ENCODE measurements at places on chromosomes 1 and 21. TPM values are rescaled to one million over a fixed set of nuclear protein-coding genes. Genes with fewer than 3 reads are reported as not detected.
A peak's percentile ranks its signal among the peaks of the same experiment; 100 is the strongest.

SLAMF9 gene
- total RNA-seq = not detected

RGS5 gene
- total RNA-seq = 1.9 TPM

DNA sequence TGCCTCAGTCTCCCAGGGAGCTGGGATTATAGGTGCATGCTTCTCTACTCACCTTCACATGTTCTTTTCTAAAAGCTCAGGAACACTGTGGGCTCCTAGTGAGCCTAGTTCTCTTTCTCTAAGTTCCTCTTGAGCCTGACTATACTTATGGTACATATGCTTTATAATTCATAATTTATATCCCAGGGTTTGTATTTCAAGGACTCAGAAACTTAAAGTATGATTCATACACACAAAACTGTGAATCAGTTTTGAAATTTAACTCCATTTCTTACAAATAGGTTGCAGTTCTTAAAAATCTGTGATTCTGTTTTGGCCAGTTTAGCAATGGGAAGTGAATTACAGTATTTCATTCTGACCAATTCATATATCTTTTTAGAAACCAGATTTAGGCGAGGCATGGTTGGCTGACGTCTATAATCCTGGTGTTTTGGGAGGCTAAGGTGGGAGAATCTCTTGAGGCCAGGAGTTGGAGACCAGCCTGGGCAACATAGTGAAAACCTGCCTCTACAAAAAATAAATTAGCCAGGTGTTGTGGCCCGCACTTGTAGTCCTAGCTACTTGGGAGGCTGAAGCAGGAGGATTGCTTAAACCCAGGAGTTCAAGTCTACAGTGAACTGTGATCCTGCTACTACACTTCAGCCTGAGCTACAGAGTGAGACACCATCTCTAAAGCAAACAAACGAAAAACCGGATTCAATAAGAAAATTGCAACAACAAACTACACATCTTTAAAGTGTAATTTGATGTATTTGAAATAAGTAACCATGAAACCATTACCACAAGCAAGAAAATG is 15.6 kb downstream of the RASAL2 start:
- no peaks in the 10 kb centered on the region for H3K27me3 ChIP-seq
- DNase-seq = no peak
- no peak overlapping the region for H3K4me3 ChIP-seq
- no peak overlapping the region for H3K27ac ChIP-seq
- no peaks in the 10 kb centered on the region for H3K36me3 ChIP-seq

GRCh38 chr1:172163498-172164215 is 256.8 kb upstream of the C1orf105 start:
- H3K27me3 ChIP-seq = no peaks in the 10 kb centered on the region
- no peak for DNase-seq
- no peaks in the 10 kb centered on the region for H3K36me3 ChIP-seq
- peaks cover 51% of the 10 kb centered on the region for H3K4me1 ChIP-seq
- H3K27ac ChIP-seq = no peak overlapping the region

- H3K36me3 ChIP-seq = no peaks in the 10 kb centered on the region
- no peak overlapping the region for H3K4me3 ChIP-seq
- peaks cover 8% of the 10 kb centered on the region for H3K4me1 ChIP-seq
- no peak overlapping the region for H3K27ac ChIP-seq
- H3K27me3 ChIP-seq = no peaks in the 10 kb centered on the region
- no peak for DNase-seq
These were observed 63.4 kb upstream of the RAB3GAP2 start for GRCh38 chr1:220335668-220336067.

- H3K4me1 ChIP-seq = peaks cover 18% of the 10 kb centered on the region
- no peaks in the 10 kb centered on the region for H3K27me3 ChIP-seq
- H3K36me3 ChIP-seq = peaks cover under 1% of the 10 kb centered on the region
- DNase-seq = no peak
- H3K4me3 ChIP-seq = no peak overlapping the region
These were observed 5.6 kb downstream of the MCOLN2 start for GRCh38 chr1:84991097-84991920.

GRCh38 chr1:14521622-14522021 is 76.9 kb upstream of the KAZN start:
- H3K4me1 ChIP-seq = no peaks in the 10 kb centered on the region
- H3K4me3 ChIP-seq = no peak overlapping the region
- no peak overlapping the region for H3K27ac ChIP-seq
- peaks cover 25% of the 10 kb centered on the region for H3K27me3 ChIP-seq

DNA sequence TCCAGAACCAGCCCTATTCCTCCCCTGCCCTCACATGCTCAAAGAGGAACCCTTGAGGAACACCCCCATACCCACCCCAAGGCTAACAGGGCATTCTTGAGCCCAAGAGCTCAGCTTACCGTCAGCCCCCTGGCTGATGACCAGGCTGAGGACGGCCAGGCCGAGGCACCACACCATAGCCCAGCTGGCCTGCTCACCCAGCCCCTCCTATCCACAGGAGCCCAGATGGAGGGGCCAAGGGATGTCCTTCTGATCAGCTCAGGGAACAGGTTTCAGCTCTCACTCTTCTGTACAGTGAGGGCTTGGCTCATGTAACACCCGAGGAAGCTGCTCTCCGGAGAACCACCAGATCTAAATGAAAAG is 2.2 kb downstream of the IGSF9 start:
- no peaks in the 10 kb centered on the region for H3K27me3 ChIP-seq
- no peak overlapping the region for H3K27ac ChIP-seq
- no peak for DNase-seq
- H3K4me1 ChIP-seq = peaks cover 35% of the 10 kb centered on the region

GRCh38 chr1:58592522-58593134 is 15.6 kb upstream of the TACSTD2 start:
- no peak overlapping the region for H3K4me3 ChIP-seq
- no peaks in the 10 kb centered on the region for H3K27me3 ChIP-seq
- H3K36me3 ChIP-seq = no peaks in the 10 kb centered on the region
- peak; percentile 76 for DNase-seq
- peaks cover 37% of the 10 kb centered on the region for H3K4me1 ChIP-seq

GRCh38 chr1:159056069-159056698 is 20.4 kb downstream of the AIM2 start:
- no peaks in the 10 kb centered on the region for H3K4me1 ChIP-seq
- H3K4me3 ChIP-seq = no peak overlapping the region
- no peak for DNase-seq
- no peak overlapping the region for H3K27ac ChIP-seq

GRCh38 chr1:232057217-232057895 is 430.8 kb downstream of the DISC1 start:
- H3K27me3 ChIP-seq = no peaks in the 10 kb centered on the region
- H3K4me1 ChIP-seq = no peaks in the 10 kb centered on the region
- H3K36me3 ChIP-seq = no peaks in the 10 kb centered on the region
- DNase-seq = no peak
- no peak overlapping the region for H3K4me3 ChIP-seq

GRCh38 chr1:218171302-218171893 is 113.7 kb upstream of the RRP15 start:
- no peaks in the 10 kb centered on the region for H3K36me3 ChIP-seq
- H3K27me3 ChIP-seq = peaks cover 7% of the 10 kb centered on the region
- H3K27ac ChIP-seq = no peak overlapping the region
- no peak for DNase-seq
- H3K4me3 ChIP-seq = no peak overlapping the region
